Uterus (tissue), 4 donors: ENCODE measurements at places on chromosomes 2 and 18.
A peak's percentile ranks its signal among the peaks of the same experiment; 100 is the strongest.

GRCh38 chr18:70022636-70023035 is 75.0 kb upstream of the CD226 start:
- no peak for DNase-seq

DNA sequence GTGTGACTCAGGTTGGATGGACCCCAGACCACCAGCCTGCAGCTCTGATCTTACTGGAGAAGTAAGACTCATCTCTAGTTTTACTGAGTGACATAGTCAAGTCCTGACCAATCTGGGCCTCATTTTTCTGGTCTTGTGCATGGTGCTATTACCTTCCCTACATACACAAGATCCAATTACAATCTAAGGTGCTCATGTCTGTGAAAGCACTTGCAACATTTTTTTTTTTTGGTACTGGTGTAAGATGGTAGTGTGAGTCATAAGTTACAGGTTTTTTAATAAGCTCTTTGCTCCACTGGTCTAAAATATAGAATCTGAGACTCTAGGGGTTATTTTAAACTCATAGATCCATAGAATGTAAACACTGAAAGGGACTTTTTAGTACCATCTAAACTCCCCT is 117.3 kb upstream of the EFEMP1 start:
- DNase-seq = no peak

GRCh38 chr2:63027220-63027619 is 23.4 kb upstream of the OTX1 start:
- DNase-seq = no peak

GRCh38 chr18:50277942-50278341 is 3.4 kb downstream of the MBD1 start:
- DNase-seq = no peak

DNA sequence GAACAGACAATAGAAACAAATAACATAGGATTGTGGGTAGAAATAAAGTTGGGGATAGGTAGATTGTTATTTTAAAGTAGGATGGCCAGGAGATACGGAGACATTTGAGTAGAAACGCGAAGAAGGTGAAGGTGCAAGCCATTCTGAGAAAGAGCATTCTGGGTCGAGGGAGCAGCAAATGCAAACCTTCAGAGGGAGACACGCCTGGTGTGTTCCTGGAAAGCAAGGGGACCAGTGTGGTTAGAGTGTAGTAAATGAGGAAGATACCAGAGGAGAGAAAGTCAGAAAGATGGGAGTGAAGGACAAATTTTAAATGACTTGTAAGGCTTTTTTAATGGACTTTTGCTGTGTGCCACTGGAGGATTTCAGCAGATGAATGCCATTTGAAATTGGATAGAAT is 1.7 kb downstream of the CYP20A1 start:
- no peak for DNase-seq

- DNase-seq = no peak
Observed at GRCh38 chr2:112149194-112149593, 11.0 kb downstream of the FBLN7 start.

GRCh38 chr2:240839152-240840143 is 19.4 kb upstream of the KIF1A start:
- no peak for DNase-seq

DNA sequence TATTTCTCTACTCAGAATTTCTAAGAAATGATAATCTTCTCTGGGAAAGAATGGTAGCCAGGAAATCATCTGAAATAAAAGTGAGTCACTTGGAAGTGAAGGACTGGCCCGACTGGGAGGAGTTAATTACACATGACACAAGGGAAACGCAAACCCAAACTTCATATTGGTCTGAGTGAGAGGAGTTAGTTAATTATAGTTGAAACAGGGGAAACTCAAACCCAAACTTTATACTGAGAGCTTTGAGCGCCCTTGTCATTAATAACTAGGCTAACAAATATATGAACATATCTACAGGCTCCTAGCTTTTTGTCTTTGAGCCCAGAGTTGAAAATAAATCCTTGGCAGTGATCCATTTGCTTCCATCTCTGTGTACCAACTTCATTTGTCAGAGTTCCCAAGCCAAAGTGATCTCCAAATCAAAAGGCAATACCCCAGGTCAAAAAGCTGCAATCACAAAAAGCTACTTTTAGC is 187.8 kb upstream of the COL3A1 start:
- peak; percentile 22 for DNase-seq

GRCh38 chr18:36419188-36419899 is 121.8 kb downstream of the FHOD3 start:
- no peak for DNase-seq

DNA sequence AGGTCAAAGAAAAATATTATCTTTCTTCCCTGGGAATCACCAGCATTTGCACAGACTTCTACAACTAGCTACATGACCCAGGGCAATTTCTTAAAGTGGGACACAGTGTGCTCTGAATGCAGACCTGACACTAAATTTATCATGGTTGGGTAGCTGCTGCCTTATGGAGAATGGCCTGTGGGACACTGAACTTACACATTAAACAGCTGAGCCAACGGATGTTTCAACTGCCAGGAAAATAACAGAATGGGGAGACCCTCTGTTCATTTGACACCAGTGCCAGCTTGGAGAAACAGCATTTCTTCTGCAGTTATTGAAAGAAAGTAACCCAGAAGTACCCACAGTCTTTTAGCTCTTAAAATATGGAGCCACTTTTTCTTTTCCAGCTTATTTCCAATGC is 54.1 kb downstream of the SLC8A1 start:
- DNase-seq = no peak

DNA sequence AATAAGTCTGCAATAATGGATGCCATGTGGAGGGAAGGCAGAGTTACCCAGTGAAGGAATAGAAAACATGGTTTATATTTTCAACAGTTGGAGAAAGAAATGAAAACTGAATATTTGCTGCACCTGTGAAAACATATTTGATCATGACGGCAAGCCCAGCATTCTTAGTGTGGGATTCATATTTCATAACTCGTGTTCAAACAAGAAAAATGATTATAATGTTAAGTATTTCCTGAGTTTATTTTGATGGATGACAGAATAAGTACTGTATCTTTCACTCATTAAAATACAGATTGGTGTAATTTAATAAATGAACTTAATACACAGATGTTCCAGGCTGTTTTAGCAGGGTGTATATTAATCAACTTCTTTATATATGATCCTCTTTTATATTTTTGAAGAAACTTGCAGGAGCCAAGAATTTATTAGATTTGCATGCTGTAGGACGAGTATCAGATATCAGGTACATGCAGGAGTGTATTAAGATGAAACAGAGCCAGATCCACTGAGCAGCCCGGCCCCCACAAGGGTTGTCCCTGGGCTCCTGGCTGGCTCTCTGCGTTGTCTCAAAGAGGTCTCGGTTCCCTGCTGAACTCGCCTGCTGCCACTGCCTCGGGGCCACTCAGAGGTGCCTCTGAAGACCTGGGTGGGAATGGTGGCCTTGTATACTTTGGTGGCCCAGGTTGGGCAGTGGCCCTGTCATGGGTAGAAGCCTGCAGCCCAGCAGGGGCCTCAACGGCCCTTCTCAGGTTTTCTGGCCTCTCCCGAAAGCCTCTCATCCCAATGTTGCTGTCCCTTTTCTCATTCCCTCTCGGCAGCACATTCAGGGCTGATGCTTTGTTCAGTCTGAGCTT is 95.0 kb upstream of the LDAH start:
- DNase-seq = no peak

DNA sequence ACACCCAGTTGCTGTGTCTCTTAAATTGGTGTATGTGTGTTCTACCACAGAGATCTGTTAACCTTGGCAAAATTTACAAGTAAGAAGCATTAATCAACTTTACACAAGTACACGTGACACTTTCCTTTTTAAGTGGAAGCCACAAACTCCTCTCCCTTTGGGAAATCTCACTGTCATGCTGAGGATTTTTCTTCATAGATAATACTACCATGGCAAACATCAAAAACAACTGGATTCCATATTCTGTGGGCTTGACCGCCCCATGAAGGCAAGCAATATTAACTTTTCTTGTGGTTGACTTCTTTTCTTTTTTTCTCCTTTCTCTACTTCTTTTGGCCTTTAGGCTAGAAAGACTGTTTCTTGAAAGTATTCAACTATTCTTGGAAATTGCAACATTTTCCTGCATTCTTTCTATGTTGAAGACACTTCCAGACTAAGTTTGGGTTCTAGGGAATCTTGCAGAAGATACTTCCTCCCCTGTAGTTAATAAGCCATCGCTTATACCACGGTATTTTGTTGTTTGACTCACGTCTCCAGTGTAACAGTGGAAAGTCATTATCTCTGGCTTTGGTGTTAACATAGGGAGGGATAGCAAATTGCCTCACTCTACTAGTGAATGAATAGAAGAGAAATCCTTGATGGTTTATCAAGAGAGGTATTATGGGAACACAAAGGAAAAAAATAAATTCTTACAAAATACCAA is 79.5 kb downstream of the SLC8A1 start:
- no peak for DNase-seq

- no peak for DNase-seq
Observed at GRCh38 chr2:40118622-40119021, 333.3 kb downstream of the SLC8A1 start.

- DNase-seq = no peak
Observed at GRCh38 chr2:237729681-237730475, 68.7 kb upstream of the RBM44 start.

DNA sequence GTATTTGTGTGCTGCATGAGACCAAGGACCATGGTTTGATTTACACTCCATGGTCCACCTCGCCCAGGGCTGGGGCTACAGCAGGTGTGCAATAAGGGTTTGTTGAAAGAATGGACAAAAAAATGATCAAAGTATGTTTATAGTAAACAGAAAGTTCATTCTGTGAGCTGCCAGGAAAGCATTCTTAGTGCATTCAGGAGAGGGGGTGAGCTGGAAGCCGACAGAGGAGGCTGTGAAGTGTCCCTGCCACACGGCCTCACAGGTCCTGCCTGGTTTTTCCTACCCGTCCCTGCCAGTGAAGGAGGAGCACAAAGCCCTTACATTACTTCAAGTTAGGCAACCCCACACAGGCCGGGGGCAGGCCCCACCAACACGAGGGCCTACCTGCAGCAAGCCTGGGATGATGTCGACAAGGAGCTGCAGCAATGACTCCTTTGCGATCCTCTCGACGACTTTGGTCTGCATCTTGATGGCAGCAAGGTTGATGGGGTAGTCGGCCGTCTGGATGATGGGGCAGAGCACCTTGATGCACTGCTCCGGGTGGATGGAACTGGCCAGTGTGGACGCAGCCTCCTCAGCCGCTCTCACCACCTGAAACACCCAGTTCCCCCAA is 63.2 kb upstream of the TFCP2L1 start:
- DNase-seq = no peak

DNA sequence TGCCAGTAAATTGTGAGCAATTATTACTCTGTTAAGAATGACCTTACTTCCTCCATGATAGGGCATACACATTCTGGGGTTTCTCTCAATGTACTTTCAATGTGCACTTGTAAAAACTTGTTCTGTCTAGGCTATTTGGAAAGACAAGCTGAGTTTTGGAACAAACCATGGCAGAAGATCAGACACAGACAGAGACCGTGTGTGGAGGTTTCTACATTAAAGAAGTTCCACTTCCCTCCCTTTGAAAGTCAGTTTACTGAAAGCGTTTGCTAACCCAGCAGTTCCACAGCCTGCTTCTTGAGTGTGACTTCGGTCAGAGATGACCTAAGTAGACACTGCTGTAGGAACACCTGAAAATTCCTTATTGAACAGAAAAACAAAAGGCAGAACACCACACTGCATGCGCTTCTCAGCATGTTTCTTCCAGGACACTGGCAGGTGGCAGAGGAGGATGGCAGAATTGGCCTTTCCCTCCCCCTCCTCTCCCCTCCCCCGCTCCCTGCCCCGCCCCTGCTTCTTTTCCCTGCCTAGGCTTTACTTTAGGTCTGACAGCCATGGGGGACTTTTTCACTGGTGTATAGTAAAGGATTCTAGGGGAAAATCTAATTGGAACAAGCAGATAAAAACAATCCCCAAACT is 109.8 kb downstream of the NOL10 start:
- no peak for DNase-seq

GRCh38 chr2:216298719-216299495 is 73.4 kb downstream of the MARCHF4 start:
- DNase-seq = no peak
